BJ (cell line): ENCODE measurements at places on chromosomes 2 and 18. TPM values are rescaled to one million over a fixed set of nuclear protein-coding genes. Genes with fewer than 3 reads are reported as not detected.

- DNase-seq: no peak
Measured at GRCh38 chr2:14601156-14601770, 31.3 kb upstream of the LRATD1 start.

DNA sequence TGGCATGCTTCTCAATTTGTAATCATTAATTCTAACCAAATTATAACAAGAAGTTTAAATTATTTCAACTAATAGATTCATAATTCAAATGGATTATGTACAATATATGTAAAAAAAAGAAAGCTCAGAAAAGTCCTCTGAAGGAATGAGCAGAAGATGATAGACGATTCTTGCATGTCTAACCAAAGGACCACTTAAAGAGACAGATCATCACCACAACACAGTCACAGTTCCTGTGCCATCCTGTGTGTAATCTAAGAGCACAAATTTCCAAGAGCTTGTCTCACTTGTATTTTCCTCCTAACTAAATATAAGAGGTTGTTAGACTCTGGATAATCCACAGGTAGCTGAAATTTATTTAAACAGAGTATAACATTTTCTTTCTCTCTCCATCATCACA, 122.3 kb upstream of the CD226 start:
- no peak for DNase-seq

DNA sequence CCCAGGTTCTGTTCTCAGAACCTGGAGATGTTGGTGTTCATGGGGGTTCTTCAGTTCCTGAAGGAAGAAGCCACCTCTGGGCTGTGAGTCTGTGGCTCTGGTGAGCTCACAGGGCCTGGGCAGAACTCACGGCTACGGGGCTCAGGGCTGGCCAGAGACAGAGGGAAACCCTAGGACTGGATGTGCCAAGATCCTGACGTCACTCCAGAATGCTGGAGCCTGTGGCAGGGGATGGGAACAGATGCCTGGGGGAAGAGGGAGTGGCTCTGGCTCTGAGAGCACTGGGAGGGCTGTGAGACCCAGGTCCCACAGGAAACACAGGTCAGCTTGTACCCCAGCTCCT, at the start of gene OTOF:
Gene OTOF, minus strand, starts transcription at position 214 of the 343 bp plus-strand sequence.
- DNase-seq: peak; percentile 18

DNA sequence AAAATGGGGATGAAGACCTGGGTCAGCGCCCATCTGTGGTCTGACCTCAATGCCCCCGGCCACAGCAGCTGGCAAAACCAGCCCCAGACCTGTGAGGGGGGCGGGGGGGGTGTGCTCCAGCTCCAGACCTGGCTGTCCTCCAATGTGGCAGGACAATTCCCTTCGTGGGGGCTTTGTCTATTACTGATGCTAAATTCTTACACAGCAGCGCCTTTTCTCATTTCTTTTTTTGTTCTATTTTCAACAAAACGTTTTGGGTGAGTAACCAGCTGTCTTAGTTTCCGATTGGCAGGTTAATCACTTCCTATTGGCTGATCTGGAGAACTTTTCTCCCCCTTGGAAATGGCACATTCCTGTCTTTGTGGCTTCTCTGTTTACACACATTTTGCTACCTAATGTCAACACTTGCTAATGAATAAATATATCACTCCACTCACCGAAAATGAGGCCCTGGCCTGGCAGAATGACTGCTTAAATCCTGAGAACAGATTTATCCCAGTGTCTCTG, 4.4 kb downstream of the SMAD7 start:
- no peak for DNase-seq

GRCh38 chr2:197868206-197868605, 63.8 kb downstream of the PLCL1 start:
- DNase-seq: no peak

- peak; percentile 93 for DNase-seq
Measured at GRCh38 chr2:207617011-207617671, 8.1 kb downstream of the METTL21A start.

DNA sequence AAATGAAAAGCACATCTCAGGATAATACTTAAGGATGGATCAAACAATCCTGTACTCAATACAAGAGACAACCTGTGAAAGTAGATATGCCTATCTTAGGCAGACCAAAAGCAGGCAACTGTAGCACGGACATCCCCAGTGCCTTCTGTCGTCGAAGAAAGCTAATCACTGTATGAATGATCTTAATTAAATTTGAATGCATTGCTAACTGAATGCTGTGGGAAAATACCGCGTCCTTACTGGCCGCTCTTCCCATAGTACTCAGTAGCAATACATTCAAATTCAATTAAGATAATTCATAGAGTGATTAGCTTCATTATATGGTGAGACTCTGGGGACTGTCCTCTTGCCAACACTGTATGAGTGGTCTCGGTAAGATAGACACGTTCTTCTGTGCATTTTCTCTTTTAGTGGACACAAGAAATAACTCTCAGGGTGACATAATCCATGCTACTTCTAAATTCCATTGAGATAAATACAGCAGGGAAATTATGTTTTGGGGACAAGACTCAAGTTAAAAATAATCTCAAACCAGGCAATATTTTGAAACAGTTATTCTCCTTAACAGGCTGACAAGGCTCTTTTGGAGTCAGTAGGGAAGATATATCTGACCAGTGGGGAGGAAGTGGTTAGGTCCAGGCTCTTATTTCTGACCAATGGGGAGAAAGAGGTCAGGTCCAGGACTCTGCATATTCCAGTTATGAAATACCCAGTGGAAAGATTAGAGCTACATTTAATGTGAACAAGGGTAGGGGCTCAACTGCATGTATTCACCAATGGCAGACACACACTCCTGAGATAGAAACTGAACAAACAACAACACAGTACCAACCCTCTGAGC, 97.3 kb downstream of the DOCK10 start:
- DNase-seq: no peak

- no peak for DNase-seq
Measured at GRCh38 chr2:119630121-119630520, 48.9 kb upstream of the TMEM177 start.

- no peak for DNase-seq
Measured at GRCh38 chr2:3476985-3477327, 42.4 kb downstream of the ADI1 start.

GRCh38 chr2:96097441-96097840, 18.9 kb downstream of the ADRA2B start:
- no peak for DNase-seq

DNA sequence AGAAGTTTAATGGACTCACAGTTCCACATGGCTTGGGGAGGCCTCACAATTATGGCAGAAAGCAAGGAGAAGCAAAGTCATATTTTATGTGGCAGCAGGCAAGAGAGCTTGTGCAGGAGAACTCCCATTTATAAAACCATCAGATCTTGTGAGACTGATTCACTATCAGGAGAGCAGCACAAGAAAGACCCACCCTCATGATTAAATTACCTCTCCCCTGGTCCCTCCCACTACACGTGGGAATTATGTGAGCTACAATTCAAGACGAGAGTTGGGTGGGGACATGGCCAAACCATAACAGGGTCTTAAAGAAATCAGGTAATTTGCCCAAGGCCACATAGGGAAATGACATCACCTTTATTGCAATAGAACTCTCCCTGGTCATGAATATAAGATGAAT, 1073.3 kb upstream of the ACVR2A start:
- DNase-seq: no peak

GRCh38 chr2:226847511-226847910, 11.7 kb downstream of the RHBDD1 start:
- no peak for DNase-seq

GRCh38 chr2:71821856-71822255, 325.8 kb downstream of the CYP26B1 start:
- no peak for DNase-seq

GRCh38 chr2:224211791-224212190, 172.7 kb upstream of the SERPINE2 start:
- no peak for DNase-seq

GRCh38 chr2:200138391-200139124, 167.9 kb upstream of the SPATS2L start:
- DNase-seq: no peak

DNA sequence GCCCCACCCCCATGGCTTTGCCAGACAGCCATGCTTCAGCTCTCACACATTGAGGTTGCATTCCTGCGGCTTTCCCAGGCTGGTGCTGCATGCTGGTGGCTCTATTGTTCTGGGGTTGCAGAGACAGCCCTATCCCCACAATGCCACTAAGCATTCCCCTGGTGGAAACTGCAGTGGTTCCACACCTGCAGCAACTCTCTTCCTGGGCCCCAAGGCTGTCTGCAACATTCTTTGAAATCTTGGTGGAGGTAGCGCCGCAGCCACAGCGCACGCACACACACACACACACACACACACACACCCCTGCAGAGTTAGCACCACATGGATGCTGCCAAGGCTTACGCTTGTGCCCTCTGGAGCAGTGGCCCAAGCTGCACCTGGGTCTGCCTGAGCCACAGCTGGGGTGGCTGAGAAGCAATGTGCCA, 21.4 kb downstream of the SFXN5 start:
- DNase-seq: no peak

GRCh38 chr2:74385396-74385795, 5.3 kb upstream of the DCTN1 start:
- no peak for DNase-seq

DNA sequence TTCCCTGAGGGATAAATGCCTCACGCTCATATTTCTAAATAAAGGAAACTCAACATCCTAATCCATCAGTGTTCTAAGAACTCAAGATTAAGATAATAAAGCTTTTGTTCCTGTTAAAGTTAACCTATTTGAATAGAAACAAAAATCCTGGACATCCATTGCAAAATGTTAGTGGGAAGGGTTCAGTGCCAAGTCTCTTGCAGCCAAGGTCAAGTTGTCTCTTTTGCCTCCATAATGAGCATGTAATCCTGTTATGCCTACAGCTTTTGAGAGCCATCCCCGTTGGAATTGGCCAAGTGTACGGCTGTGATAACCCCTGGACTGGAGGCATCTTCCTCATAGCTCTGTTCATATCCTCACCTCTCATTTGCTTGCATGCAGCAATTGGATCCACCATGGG, 51.3 kb upstream of the SLC14A1 start:
- no peak for DNase-seq

GRCh38 chr2:14197293-14197692, 435.2 kb upstream of the LRATD1 start:
- no peak for DNase-seq

DNA sequence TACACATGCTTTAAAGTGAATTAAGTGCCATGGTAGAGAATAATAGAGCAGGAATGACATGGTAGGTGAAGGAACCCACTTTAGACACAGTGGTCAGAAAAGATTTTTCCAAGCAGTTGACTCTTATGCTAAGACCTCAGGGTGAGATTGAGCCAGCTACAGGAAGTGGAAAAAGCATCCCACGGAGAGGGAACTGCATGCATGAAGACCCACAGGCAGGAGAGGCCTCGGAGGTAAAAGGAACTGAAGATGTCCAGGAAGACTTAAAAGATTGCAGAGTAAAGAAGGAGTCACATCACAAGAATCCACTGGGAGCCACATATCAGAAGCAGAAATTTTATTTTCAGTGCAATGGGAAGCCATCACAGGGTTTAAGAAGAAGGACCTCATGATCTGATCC, 499.2 kb upstream of the FAM98A start:
- DNase-seq: no peak

GRCh38 chr2:128552806-128553551, 234.3 kb upstream of the HS6ST1 start:
- no peak for DNase-seq

- no peak for DNase-seq
Measured at GRCh38 chr2:82527124-82527523, 1932.0 kb downstream of the SUCLG1 start.

GRCh38 chr2:150417278-150417677, 70.2 kb downstream of the RND3 start:
- no peak for DNase-seq

DNA sequence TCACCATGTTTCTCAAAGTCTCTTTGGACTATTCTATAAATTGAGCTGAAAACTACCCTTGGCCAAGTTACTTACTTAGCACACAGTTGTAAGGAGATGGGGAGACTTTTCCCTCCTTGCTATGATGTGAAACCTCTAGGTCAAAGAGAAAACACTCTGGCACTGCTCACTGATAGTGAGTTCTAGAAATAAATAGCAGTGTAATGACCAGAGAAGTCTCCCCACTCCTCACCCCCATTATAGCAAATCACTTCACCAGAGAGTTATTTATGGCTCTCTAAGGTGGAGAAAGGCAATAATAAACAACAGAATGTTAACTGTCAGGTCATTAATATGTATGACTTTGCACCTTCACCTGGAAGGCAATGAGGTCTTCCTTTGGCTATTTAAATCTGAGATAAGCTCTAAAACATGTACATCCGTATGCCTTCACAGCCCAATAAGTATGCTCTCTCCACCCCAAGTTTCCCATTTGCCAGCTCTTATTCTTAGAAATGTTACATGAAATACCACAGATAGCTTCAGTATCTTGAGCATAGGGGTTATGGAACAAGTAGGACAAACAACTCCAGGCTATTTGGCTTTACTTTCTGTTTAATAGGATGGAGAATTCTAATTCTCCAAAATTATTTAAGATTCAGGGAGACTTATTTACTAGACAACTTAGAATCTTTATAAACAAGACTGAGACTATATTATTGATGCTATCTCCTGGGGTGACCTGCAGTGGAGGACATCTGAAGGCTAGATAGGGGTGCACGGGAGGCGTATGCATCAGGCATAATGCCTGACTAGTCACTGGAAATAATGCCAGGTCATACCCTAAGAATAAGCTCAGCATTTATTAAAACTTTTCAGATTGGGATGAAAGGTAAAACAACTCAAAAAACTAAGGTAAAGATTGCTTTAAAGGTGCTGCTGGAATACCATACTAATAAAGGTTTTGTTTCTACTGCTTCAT, 65.3 kb upstream of the DTNB start:
- DNase-seq: no peak

GRCh38 chr2:183283209-183283608, 159.0 kb downstream of the NUP35 start:
- DNase-seq: no peak

GRCh38 chr2:54290356-54291025, 34.5 kb upstream of the TSPYL6 start:
- DNase-seq: no peak

GRCh38 chr2:85769236-85769982, 15.6 kb downstream of the ATOH8 start:
- no peak for DNase-seq

- DNase-seq: peak; percentile 62
Measured at GRCh38 chr2:85503851-85504777, 34.9 kb upstream of the MAT2A start.

- DNase-seq: no peak
Measured at GRCh38 chr2:12514631-12515437, 201.9 kb upstream of the TRIB2 start.

Gene OR6B2
- polyA plus RNA-seq: not detected in 2 replicates

Gene NHEJ1
- 23.9 and 24.1 TPM in 2 replicates for polyA plus RNA-seq

Gene ELOA2
- not detected in 2 replicates for polyA plus RNA-seq

Gene DNAJB2
- 45.0 and 57.3 TPM in 2 replicates for polyA plus RNA-seq

Gene MAPRE3
- polyA plus RNA-seq: 12.0 and 15.3 TPM in 2 replicates

Gene REG3A
- not detected in 2 replicates for polyA plus RNA-seq

Gene ARHGAP25
- 0.06 TPM in 1 of 2 replicates, not detected in the other for polyA plus RNA-seq

Gene SERPINB4
- 0.06 TPM in 1 of 2 replicates, not detected in the other for polyA plus RNA-seq

Gene KIAA2012
- polyA plus RNA-seq: 0.13 and 0.18 TPM in 2 replicates

Gene PSTPIP2
- polyA plus RNA-seq: 5.9 and 7.2 TPM in 2 replicates

Gene ITSN2
- 16.3 and 20.4 TPM in 2 replicates for polyA plus RNA-seq

Gene SNED1
- 1.8 and 3.9 TPM in 2 replicates for polyA plus RNA-seq
